DMS 273 treated with DMSO at 0.1 percent for 48 hours (cell line): ENCODE measurements at places on chromosomes 6 and 20.

DNA sequence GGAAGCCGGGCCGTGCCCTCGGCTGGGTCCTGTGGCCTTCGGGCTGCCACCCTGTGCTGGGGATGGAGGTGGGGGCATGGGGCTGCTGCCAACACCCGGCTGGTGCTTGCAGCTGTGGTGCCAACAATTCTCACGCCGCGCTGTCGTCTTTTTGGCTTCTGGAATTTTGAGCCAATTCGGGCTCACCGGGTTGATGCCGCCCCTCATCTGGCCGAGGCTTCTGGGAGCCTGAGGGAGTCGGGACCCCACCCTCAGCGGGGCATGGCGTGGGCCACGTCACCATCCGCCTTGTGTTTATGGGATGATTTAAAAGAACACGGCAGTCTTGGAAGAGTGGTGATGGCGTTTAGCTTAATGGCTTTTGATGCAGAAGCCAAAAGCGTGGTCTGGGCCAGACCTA is 8.7 kb upstream of the NPBWR2 start:
- DNase-seq, result no peak

GRCh38 chr20:53929399-53929798 is 141.0 kb downstream of the BCAS1 start:
- DNase-seq, result no peak

GRCh38 chr6:118678866-118679265 is 27.5 kb upstream of the CEP85L start:
- DNase-seq, result no peak

- DNase-seq, result no peak
These were observed 409.6 kb upstream of the SLC35B3 start for GRCh38 chr6:8844968-8845367.

DNA sequence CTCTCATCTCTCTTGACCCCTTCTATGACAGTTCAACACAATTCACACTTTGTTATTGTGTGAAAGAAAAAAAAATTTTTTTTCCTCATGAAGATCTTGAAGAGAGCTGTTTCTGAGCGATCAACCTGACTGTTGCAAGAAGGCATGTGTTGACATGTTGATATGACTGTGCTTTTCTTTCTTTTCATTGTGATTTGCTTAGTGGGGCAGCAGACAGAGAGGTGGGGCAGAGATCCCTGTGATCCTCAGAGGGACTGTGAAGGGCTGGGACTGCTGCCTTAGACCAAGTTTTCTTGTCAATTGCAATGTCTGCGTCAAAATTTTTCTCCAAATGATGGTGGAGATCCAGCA is 70.8 kb upstream of the IYD start:
- DNase-seq, result no peak

- no peak for DNase-seq
These were observed 100.6 kb downstream of the CRYBG1 start for GRCh38 chr6:106461084-106461483.

DNA sequence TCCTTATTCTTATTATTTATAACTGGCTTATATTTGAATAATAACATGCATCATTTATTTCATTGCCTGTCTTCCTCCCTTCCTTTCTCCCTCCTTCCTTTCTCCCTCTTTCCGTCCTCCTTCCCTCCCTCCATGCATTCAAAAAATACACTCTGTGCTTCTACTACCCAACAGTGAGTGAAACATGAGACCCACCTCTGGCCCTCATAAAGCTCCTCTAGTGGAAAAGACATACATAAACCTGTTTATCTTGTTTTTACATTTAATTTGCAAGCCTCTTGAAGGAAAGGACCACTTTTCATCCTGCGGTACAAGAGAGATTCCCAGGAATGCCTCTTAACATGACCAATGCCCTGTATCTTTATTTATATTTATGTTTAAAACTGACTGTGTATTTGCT is 21.8 kb upstream of the ISM1 start:
- no peak for DNase-seq

- DNase-seq, result no peak
These were observed 7.0 kb downstream of the CTCFL start for GRCh38 chr20:57517904-57518303.

- DNase-seq, result no peak
These were observed 45.4 kb downstream of the RPF2 start for GRCh38 chr6:111027219-111027618.

DNA sequence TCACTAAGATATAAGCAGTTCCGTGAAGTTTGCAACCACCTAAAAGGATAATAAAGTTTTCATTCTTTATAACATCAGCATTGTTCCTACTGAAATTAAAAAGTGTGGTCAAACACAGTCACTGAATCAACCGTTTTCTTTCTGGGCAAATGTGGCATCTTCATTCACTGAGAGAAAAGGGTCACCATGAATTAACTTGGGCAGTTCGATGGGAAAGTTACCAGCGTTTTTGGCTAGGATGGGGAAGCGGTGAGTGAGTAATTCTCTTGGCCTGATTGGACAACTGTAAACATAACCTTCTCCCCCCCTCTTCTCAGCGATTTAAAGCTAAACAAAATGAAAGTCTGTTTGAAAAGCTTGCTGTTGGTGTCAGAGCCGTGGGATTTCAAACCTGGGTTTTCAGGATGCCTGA is 181.8 kb downstream of the SASH1 start:
- DNase-seq, result no peak

- no peak for DNase-seq
These were observed 229.3 kb upstream of the ECI2 start for GRCh38 chr6:4364711-4365110.

DNA sequence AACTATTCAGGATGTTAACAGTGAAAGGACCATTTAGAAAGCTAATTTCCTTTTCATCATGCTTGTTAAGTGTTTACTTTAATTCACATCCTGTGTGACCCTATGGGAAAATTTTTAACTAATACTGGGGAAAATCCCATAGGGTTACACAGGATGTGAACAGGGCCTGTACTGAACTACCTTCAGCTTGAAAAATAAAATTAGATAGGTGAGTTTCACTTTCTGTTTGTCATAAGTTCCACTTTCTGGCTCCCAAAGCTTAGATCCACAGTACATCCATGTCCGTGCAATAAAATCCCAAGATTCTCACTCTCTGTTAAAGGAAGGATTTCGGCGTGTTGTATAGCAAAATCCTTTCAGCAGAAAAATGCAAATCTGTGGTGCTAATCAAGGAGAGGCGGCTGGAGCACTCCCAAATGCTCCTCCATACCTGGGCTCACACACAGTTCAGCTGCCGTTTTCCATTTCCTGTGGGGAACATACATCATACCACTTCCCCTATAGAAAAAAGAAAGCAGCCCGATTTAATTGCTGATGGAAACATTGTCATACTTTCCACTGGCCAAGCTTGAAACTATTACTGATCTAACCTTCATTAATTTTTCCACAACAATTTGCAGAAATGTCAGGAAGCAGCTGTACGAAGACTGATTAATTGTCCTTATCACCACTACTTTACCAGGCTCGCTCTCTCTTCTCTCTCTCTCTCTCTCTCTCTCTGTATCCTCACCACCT is 125.2 kb downstream of the HIVEP2 start:
- no peak for DNase-seq

DNA sequence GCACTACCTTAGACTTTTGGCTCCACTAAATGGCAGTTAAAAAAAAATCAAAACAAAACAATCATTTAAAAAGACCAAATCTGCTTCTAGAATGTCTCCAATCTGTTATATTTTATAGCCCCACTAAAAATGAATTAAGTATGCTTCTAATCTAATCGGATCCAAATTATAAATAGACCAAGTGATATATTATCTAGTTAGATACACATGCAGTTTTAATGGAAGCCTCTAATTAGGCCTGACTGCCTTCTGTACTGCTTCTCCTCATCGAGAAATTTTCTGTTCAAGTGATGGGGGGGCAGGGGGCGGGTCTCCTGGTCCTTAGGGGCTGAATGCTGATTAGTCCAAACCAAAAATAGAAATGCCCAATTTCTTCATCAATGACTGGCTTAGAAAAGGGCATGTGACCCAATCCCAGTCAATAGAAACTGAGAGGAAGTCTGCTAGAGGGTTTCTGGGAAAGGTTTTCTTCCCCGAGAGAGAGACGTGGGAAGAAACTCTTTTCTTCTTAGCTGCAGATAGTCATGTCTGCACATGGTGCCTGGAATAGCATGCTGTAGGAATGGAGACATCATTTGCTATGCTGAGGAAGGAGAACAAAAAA is 6.9 kb downstream of the SESN1 start:
- peak; percentile 69 for DNase-seq

GRCh38 chr6:436308-437036 is 44.9 kb downstream of the IRF4 start:
- no peak for DNase-seq

DNA sequence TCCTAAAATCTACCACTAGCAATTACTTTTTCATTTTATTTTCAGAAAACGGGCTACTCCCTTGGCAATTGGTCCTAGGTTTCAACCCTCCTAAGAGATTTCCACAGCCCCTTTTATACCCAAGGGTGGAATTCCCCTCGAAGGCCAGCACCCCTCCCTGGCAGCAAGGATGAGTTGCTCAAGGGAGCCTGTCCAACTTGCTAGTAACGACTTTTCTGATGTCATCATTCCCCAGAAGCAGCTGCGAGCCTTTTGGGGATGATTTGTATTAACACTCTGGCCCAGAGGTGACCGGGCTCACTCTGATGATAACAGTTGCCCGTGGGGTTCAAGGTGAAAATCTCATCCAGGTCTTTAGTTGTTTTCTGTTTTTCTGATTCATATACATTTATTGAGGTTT is 30.7 kb upstream of the NAA20 start:
- no peak for DNase-seq

DNA sequence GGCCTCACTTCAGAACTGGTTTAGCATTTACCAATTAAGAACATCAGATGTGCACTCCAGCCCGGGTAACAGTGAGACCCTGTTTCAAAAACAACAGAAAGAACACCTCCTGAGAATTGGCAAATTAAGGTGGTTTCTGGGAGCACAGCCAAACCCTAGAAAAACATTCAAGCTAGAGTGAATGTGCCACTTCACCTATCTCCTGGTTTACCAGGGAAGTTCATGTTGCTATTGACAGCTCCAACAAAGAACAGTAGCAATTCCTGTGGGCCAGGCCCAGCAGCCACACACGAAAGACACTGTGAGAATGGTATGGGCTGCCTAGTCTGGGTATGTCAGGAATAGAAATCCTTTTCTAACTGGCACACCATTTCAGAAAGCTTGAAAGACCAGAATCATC is 4.9 kb downstream of the POLR1C start:
- DNase-seq, result no peak

DNA sequence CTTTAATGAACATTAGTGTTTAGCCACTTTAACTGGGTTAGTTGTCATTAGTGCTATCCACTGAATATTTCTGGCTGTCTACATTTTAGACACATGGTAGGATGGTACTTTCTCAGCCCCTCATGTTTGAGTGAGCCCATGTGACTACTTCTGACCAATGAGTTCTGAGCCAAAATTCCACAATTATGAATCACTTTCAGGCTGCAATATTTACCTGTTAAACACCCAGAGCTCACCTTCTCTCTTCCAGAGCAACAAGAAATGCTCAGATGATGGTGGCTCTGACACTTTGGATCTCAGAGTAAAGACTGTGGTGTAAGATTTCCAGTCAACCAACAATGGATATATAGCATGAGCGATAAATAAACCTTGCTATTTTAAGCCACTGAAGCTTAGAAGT is 24.8 kb downstream of the SPACA1 start:
- no peak for DNase-seq

- no peak for DNase-seq
These were observed 90.4 kb upstream of the FOXP4 start for GRCh38 chr6:41455818-41456217.

DNA sequence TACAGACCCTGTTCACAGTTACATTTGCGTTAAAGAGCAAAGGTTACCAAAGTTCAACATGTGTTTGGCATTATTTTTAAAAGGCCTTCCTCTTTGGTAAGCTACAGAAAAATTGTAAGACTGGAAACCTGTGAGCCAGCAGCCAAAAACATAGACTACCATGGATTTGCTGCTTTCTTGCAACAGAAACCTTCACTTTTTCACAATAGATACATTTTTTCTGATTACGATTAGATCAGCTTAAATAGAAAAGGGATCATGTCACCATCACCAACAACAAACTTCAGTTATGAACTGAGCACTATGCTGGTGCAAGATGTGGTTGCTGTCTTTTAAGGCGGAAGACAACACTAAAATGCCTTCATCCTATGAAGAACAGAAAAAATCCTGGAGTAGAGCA is 112.3 kb upstream of the MARCKS start:
- no peak for DNase-seq

DNA sequence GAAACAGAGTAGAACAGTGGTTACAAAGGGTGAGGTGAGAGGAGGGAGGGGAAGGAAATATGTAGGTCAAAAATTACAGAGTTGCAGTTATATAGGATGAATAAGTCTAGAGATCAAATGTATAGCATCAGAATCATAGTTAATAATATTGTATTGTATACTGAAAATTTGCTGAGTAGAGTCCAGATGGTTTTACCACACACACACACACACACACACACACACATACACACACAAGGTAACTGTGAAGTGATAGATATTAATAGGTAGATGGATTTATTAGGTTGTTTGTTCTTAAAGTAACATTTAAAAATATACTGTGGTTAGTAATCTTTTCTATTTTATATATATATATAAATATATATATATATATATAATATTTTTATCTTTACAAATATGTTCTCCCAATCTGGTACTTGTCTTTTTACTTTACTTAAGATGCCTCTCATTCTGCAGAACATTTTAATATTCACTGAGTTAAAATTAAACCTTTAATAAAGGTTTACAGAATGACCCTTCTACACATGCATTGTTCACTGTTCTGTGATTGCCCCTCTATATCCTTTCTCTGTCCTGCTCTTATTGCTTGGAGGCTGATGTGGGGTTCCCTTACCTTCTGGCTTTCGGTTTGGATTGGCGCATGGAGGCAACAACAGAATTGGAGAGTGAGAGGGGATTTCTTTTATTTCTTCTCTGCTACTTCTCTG is 408 bp downstream of the PTCHD4 start:
- no peak for DNase-seq

DNA sequence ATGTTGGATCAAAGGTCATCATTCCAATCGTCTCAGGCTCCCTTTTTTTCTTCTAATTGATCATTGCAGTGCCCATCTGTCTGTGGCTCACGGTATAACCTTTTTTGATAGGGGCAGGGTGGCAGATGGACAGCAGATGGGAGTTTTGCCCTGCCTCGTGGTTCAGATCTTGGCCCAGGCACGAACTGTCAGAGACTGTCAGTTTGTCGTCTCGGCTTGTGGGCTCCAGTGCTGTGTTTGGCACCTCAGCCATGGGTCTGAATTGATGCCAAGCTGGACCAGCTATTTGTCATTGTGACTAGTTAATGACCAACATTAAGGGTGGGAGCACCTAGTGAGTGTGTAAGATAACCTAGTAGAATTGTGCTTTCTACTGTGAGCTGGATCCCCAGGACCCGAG is 197.6 kb downstream of the PRL start:
- peak; percentile 95 for DNase-seq

DNA sequence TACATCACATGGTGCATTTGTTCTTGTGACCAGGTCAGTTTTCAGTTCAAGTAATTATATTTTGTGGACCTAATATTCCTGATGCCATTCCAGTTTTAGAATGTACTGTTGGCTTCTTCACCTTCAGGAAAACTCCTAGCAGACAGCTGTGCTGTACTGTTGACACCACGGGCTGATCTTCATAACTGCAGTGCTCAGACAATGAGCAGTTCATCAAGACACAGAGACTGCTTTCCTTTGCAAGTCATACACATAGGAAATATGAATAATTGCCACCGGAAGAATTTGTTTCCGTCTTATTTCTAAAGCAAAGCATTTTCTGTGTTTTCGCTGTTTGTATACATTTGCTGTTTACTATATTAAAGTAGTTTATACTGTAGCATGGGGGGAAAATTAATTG is 89.8 kb downstream of the C6orf118 start:
- no peak for DNase-seq
